ENCODE measurements at places on chromosomes 6 and 20.

- DNase-seq = no peak
These were observed 95.2 kb downstream of the PLCB1 start for GRCh38 chr20:8227293-8227692.

GRCh38 chr20:22414305-22414742 lies 170.0 kb downstream of the FOXA2 start:
- DNase-seq = no peak

GRCh38 chr6:82750556-82750955 lies 315.1 kb downstream of the UBE3D start:
- no peak for DNase-seq

DNA sequence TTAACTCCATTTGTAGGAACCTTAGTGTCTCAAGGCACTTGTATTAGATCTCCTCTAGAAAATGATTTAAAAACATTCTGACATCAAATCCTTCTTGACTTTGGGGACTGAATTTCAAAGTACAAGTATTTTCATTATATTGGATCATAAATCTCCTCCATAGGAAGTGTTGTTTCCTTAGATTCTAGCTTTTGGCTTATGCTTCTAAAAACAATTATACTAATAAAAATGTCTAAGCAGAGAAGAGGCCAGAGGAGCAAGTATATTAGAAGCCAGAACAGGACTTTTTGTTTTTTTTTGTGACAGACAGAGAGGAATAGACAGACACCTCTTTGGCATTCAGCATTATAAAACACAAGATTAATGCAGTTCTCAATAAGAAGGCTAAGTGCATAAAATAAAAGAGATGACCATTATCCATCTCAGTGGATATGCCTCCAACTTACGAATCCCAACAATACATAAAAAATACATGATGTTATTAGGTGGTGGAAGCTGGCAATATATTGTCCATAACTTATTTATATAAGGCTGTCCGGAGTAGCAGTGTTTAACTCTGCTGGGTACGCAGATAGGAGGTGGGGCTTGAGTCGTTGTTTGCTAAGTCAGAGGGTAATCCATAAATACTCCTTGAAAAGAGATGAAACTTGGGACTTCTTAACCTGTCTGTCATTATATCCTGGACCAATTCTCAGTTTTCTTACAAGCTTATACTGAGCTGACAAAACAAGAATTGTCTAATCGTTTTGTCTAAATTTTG lies 31.9 kb upstream of the NOX3 start:
- DNase-seq = no peak

DNA sequence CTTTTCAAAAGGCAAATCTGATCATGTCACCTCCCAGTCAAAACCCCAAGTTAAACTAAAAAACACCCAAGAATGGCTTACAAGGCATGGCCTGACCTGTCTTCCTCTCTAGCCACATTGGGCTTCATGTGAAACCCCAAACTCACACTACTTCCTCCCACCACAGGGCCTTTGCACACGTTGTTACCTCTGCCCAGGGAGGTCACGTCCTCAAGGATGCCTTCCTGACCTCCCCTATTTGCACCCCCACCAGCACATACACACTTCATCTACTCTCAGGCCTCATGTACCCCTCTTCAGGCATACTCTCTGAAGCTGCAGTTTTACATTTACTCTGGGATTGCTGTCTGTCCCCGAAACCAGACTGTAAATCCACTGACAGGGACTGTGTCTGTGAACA lies 6.1 kb downstream of the EZR start:
- no peak for DNase-seq

DNA sequence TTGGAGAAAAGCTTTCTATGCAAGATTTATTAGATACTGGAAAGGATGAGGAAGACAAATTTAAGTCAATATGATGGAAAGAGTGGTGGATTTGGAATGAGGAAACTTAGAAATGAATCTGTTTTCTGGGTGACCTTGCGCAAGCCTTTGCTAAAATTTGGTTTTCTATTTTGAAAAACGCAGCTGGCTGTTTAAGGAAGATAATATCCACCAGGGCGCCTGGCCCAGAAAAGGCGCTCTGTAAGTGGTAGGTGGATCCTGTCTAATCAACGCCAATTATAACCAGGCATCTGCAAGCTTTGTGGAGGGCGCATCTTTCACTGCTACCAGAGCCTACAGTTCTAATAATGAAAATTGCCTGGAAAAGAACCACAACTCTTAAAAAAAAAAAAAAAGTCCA lies 398 bp upstream of the SPATS1 start:
- DNase-seq = peak; percentile 22

GRCh38 chr20:45948261-45948733 lies 13.8 kb downstream of the PCIF1 start:
- no peak for DNase-seq

GRCh38 chr6:119552021-119552420 lies 202.5 kb upstream of the MAN1A1 start:
- no peak for DNase-seq

DNA sequence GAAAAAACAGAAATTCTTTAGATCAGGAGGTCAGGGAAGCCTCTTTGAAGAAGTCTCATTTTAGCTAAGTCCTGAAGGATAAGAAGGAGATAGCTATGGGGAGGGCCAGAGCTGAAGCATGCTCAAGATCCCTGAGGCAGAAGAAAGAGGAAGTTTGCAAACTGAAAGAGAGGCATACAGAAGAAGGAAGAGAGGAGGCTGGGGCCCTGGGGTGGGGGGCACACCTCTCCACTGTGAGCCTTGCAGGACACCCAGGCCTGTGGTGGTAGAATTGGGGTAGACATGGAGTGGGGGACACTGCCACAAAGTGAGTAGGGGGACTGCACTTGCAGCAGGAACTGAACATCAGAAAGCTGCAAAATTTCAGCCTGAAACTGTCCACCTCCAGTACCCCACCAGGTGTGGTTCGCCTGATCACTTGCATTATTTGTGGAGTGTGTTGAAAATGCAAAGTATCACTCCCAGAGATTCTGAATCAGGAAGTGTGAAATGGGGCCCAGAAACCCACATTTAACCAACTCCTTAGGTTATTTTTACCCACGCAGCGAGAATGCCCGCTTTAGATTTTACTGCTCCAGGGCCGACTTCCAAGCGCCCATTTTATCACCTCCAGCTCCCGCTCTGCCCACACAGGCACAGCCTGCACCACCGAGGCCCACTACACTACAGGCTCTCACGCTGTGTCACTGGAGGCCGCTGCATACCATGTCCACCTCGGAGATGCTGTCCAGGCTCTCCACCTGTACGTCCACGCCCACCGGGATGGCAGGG lies 44.0 kb downstream of the GABRR2 start:
- DNase-seq = no peak

- no peak for DNase-seq
These were observed 861 bp upstream of the RALGAPA2 start for GRCh38 chr20:20713244-20713765.

- DNase-seq = peak; percentile 63
These were observed 719.4 kb downstream of the EPM2A start for GRCh38 chr6:145015739-145016558.

GRCh38 chr6:22146931-22147701 lies 149.7 kb downstream of the PRL start:
- DNase-seq = no peak

- no peak for DNase-seq
These were observed 58.0 kb upstream of the ZNF831 start for GRCh38 chr20:59105581-59105980.

GRCh38 chr6:1247056-1247455 lies 64.8 kb upstream of the FOXQ1 start:
- DNase-seq = no peak

GRCh38 chr20:34561661-34562060 lies 3.1 kb downstream of the MAP1LC3A start:
- no peak for DNase-seq

DNA sequence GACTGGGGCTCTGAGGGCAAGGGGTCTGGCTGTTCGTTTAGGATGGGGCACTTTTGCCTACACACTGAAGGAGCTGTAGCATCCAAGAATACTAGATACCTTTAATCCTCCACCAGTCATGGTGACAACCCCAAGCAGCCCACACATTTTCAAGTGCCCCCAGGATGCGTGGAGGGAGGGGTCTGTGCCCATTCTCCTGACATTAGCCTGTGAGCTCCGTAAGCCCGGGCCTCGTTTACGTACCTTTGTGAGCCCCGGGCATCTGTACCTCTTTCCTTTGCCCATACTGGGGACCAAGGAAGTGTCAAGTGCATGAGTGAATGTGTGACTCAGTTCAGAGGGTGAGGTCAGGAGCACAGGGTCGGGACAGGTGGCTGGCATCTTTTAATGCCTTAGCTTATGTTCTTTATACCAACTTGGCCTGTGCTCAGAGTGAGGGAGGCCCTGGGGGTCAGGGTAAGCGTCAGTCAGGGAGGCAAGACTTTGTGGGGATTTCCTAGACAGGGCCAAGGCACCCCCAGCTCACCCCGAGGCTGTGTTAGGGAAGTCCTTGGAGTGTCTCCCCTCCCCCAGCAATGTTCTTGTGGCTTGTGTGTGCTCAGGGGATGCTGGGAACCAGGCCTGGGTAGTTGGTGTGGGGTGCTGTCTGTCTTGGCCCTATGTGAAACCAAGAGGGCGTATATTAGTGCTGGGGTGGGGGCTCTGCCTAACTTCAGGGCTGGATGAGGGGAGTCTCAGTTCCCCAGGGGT lies 12.9 kb downstream of the VEGFA start:
- DNase-seq = no peak

DNA sequence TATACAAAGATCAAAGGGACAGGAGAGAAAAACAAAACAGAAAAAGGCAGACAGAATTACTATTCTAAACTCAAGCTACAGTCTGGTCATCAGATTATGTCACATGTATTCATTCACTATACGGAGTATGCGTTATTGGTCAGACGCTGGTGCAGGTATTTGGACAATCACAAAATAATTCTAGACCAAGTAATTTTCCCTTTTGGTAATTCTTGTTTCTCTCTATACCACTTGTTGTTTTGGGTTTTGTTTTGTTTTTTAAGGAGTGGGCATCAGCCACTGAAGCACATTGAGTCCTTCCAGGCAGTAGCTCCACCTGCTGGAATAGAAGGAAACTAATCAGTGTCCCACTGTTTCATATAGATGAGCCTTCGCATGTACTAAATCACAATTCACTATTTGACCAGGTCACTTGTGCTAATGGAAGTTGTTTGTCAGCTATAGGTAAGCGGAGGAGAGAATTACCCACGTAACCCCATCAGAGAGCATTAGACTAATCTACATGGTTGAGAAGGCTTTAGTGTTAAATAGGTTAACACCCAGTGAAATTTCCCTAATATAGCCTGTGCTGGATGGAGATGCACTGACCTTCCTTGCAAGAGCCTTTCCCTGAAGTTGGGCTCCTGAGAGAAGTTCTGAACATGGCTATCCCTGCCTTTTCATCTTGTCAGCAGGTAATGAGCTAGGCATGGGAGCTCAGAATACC lies 77.9 kb downstream of the TNFAIP3 start:
- DNase-seq = no peak

DNA sequence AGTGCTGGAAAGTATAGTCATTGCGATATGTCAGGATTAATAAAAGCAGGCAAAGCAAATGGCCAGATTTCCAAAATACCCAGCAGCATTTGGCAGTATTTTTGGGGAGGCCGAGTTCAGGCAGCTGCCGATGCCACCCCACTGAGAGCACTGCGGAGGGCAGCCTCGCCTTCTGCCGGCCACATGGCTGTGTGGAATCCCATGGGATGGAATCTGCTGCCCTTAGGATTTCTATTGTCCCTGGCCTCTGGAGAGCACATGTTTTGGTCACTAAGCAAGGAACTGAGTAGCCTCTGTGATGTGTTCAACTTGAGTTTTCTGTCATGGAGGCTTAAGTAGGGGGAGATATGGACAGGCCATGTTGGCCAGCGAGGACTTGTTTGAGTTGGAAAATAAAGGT lies 123.0 kb downstream of the FARS2 start:
- DNase-seq = no peak

DNA sequence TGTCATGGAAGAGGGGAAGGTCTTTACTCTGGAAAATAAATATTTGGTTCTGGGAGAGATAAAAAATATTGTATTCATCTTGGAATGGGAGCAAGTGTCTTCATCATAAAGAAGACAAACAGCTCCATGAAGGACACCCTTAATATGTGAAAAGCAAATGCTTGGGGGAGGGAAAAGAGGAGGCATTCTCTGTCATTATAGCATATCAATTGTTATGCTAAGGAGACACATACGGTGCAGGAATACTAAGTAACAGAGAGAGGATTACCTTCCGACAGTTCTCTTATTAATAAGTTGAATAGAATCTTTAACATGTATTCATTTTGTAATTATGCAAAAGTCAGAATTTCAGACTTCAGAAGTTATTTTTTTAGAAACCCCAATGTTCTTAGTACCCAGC lies 634.4 kb downstream of the UTRN start:
- no peak for DNase-seq

GRCh38 chr6:170225852-170226417 lies 64.9 kb downstream of the DLL1 start:
- no peak for DNase-seq

- DNase-seq = no peak
These were observed 1.6 kb upstream of the OLIG3 start for GRCh38 chr6:137495703-137496336.

DNA sequence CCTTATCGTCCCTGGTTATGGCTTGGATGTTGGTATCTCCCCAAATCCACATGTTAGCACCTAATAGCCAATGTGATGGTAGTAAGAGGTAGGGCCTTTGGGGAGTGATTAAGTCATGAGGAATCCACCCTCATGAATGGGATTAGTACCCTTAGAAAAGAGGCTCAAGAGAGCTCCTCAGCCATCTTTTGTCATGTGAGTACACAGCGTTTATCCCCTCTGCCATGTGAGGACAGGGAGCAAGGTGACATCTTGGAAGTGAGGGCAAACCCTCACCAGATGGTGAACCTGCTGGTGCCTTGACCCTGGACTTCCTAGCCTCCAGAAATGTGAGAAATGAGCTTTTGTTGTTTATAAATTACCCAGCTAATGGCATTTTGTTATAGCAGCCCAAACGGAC lies 16.1 kb upstream of the SIRPB2 start:
- no peak for DNase-seq

DNA sequence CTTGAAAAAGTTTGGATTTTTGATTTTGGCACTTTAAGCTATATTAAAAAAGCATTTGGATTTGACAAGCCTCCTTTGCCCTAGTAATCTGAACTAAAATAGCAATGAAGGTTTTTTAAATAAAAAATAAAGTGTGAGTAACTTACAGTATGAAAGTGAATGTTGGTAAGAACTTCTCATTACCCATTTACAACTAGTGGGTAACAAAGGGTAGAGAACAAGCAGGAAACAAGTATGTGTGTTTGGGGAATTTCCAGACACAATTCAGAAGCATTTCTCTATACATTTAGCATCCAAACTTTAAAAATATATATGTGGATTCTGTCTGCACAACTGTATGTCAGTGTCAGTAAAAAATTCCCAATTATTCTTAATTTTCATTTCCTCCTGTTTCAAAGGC lies 2.9 kb downstream of the TMEM30A start:
- no peak for DNase-seq

- DNase-seq = peak; percentile 24
These were observed 11.9 kb downstream of the SLX4IP start for GRCh38 chr20:10447028-10447427.

GRCh38 chr20:19958928-19959327 lies 58.2 kb upstream of the NAA20 start:
- DNase-seq = no peak

- DNase-seq = no peak
These were observed 29.9 kb downstream of the LRRC1 start for GRCh38 chr6:53824714-53825113.

Data from SIG-M5 (cell line).